GM13976 (cell line): ENCODE measurements at places on chromosomes 3 and 15.

- no peak for DNase-seq
Measured at GRCh38 chr3:131756405-131756804, 253.6 kb upstream of the MRPL3 start.

GRCh38 chr3:52890735-52891134 is 6.6 kb downstream of the STIMATE start:
- no peak for DNase-seq

DNA sequence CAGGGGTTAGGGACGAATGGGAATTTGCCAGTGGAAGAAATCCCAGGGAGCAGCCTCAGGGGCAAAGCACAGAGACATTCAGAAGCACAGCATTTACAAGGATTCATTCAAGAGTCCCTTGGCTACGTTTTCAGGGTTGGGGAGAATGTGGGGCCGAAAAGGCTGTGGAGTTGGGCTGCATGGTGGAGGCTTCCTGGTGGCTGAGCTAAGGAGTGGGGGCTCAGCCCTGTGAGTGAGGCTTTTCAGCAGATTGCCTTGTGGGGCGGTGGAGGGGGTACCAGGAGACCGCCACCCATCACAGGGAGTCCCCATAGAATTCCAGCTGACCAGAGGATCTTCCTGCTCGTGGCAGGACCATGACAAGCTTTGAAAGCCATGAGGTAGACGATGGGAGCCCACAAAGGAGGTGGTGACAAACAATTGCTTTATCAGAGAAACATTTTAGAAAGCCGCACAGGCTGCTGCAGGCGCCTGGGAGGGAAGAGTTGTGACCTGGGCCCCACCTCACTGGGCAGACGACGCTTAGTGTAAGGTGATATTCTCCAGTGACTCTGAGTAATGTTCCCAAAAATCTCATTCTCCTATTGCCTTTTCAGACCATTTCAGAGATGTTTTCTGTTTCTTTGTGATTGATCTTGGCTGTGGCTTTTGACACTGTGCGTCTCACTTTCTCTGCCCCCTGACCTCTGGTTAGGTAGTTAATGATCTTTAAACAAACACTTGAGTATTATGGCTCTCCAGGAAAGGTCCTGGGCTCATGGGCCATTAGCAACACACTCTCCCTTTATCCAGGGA is 128.0 kb downstream of the DNAJB8 start:
- no peak for DNase-seq

DNA sequence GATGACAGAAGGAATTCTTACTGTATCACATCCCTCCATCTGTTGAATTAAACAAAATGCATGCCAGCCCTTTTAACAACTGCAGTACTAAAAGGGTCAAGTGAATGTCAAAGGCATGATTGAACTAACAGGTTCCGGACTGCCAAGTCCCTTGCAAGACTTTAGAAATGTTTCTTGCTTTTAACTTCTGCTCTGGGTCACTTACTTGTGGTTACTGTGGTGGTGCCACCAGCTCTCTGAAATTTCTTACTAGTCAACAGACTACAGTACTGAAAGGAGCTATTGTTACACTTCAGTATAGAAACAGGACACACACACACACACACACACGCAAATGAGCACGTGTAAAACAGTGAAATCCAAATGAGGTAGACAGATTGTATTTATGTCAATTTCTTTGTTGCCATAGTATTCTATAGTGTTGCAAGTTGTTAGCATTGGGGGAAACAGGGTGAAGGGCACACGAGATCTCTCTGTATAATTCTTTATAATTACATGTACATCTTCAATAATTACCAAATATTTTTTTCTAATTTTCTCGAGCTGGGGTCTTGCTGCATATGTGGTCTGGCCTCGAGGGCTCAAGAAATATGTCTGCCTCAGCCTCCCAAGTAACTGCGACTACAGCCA is 79.9 kb upstream of the SLC25A26 start:
- no peak for DNase-seq

DNA sequence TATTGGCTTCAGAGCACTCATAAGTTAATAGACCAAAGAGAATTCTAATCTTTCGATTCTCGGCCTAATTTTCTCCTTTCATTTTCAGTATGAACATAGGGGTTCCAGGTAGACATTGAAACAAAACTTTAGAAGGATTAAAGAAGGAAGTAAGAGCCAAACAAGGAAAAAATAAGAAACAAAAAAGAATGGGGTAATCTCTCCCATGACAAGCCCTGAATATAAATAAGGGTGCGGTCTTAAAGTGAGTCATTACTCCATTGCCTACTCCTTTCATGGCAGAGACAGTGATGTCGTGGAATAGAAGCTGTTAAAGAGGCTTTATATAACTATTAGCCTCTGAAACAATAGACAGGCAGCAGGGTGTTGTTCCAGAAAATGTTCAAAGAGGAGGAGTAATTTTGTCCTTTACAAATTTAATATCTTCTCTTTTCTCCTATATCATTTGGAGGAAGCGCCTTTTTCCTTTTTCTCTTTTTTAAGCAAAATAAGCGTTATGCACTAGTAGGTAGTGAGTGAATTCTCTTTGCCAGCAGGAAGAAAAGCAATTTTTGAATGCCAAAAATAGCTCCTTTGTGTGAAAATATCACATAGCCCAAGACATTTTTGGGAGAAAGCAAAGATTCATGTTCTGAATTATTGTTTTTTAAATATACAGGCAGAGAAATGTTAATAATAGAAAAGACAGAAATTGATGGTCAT is 607.9 kb upstream of the KCNMB2 start:
- no peak for DNase-seq
